ENCODE measurements at places on chromosomes 12 and 14.

DNA sequence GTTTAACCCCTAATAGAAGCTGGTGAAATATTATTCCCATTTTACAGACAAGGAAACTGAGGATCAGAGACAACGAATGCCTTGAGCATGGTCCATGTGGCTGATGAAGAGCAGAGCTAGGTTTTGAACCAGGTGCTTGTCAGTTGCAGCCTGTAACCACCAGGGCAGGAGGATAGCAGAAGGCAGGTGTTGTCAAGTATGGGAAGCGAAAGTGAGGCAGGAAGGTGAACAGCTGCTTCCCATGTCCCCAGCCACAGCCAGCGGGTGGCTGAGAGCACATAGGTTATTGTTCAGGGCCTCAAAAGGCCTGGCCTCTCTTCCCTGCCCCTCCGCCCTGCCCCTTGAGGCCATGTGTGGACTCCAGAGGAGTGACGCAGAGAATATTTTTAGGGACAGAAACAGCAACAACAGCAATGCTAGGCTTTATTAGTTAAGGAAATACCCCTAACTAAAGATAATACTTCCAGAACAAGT is 39.6 kb downstream of the IQSEC3 start:
- DNase-seq, result no peak

GRCh38 chr12:127297327-127297726 is 969.6 kb upstream of the TMEM132C start:
- no peak for DNase-seq

- DNase-seq, result no peak
Measured at GRCh38 chr14:51028361-51028760, 66.5 kb downstream of the TRIM9 start.

GRCh38 chr12:5027046-5027821 is 16.4 kb upstream of the KCNA5 start:
- no peak for DNase-seq

DNA sequence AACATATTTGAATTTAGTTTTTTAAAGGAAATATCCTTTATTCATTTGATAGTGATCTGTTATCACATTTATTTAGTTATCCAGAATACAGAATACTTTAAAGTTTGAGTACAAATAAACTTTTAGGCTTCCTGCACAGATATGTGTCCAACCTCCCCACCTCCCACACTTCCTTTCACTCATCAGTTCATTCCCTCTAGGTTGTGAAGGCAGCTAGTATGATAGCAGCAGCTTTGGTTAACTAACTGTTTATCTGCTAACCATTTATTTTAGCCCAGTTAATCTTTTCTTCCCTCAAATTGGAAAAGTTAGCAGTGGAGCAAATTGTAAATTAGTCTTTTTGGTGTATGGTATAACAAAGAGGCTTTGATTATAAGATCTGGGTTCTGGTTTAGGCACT is 35.7 kb downstream of the CNOT2 start:
- DNase-seq, result no peak

DNA sequence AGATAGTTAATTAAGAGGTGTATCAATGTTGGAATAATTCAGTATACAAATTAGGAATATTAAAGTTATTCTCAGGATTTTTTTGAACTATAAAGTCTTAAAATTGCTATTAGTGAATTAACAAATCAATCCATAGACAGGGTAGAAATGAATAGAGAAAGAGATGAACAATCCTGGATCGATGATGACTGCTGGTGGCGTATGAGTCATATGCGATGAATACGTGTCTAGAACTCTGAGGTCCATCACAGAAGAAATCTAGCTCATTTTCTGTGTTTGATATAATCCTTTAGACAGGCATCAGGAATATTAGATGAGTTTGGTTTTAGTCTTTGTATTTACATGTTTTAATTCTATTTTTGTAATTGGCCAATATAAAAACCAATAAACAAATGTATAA is 85.4 kb upstream of the RTL1 start:
- DNase-seq, result no peak

DNA sequence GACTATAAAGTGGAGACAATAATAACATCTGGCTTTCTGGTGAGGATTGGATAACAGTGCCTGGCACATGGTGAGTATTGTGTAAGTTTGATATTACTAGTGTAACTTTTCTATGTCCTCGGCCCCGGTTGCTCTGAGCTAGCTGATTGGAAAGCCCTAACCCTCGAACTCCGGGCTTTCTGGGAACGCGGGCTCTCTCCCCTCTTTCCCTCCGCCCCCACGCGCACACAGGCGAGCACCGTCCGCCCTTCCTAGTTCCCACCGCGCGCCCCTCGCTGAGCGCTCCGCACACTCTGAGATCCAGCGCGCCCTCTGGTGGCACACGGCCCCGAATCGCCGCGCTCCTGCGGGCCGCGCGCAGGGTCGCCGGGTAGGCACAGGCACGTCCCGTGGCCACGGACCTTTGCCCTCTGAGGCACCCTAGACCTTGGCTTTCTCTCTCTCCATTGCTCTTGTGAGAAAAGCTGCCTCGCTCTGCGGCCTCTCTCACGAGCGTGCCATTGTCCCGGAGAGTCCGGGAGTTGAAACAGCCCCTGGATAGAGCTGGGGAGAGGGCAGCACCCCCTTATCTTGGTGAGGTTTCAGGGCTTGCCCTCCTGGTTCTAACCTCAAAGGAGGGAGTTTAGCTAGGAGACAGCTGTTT is 23.2 kb upstream of the ESRRB start:
- peak; percentile 20 for DNase-seq

GRCh38 chr12:104387190-104387589 is 69.6 kb upstream of the CHST11 start:
- no peak for DNase-seq

GRCh38 chr12:85998074-85998473 is 124.0 kb downstream of the NTS start:
- DNase-seq, result no peak

- DNase-seq, result no peak
Measured at GRCh38 chr12:130650131-130650530, 66.0 kb downstream of the RIMBP2 start.

DNA sequence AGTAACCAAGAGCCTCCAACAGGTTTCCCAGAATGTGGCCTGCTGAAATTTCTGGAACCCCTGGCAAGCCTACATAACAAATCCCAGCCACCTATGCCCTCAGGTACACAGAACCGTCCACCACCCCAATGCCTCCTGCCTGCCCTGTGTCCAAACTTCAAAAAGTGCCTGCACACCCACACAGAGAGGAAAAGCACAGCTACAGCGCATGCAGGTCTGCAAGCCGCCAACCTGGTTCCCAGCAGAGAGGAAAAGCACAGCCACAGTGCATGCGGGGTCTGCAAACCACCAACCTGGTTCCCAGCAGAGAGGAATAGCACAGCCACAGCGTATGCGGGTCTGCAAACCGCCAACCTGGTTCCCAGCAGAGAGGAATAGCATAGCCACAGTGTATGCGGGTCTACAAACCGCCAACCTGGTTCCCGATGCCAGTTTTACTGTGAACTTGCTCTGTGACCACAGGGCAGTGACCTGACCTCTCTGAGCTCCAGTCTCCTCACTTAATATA is 113.5 kb downstream of the SCARB1 start:
- DNase-seq, result no peak

DNA sequence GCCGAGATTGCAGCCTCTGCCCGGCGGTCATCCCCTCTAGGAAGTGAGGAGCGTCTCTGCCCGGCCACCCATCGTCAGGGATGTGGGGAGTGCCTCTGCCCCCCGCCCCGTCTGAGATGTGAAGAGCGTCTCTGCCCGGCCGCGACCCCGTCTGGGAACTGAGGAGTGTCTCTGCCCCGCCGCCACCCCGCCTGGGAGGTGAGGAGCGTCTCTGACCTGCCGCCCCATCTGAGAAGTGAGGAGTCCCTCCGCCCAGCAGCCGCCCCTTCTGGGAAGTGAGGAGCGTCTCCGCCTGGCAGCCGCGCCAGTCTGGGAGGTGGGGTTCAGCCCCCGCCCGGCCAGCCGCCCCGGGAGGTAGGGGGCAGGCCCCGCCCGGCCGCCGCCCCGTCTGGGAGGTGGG is 544.0 kb downstream of the CCER1 start:
- DNase-seq, result no peak

DNA sequence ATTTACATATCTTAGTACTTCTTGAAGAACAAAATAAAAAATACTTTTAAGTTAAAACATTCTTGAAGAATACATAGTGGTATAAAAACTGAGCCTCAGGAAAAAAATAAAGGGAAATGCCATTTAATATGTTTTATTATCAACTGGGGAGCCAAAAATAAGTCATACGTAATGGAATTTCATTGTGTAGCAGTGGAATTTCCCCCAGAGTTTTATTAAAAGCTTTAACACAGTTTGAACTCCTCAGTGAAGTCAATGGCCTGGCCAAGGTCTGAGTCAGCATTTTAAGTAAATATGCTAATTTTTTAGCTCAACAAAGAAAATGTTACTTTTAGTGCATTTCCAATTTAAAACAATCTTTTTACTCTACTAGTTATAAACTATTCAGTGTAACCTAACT is 350.1 kb upstream of the ATP2B1 start:
- DNase-seq, result no peak

- DNase-seq, result no peak
Measured at GRCh38 chr12:106093246-106093645, 45.5 kb downstream of the NUAK1 start.

DNA sequence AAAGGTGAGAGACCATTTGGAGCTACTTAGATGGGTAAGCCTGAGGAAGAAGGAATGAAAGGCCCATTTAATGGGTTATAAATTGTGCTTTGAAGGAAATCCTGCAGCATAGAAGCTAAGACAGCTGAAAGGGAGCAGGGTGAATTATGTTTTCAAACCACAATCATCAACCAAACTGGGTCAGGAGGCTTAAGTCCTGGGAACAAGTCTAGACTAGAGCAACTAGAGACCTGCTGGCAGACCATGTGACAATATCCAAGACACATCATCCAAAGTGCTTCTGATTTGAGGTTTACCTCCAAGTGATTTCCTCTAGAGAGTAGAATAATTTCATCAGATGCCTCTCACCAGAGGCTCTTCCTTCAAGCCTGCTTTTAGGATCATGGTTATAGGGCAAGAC is 53.7 kb downstream of the MAP3K9 start:
- DNase-seq, result no peak

- DNase-seq, result peak; percentile 82
Measured at GRCh38 chr12:14774074-14774905, 29.0 kb downstream of the WBP11 start.

GRCh38 chr12:91404441-91404840 is 221.8 kb upstream of the DCN start:
- no peak for DNase-seq

GRCh38 chr14:85974602-85975001 is 444.7 kb downstream of the FLRT2 start:
- DNase-seq, result no peak

DNA sequence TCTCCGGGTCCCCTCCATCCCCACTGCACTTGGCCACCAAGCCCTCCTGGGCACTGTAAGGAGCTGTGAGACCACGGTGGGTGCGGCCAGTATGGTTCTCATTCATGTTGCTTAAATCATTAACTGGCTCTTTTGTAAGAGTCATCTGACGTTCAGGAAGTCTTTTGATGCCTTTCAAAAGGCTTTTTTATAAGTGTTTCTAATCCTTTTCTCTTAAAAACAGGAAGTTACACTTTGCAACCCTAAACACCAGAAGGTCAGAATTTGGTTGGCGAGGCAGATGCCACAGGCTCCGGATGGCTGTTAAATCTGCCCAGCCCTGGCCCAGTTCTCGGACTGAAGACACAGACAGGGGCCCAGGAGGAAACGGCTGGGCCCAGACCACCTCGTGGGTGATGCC is 26.1 kb upstream of the DIO3 start:
- no peak for DNase-seq

DNA sequence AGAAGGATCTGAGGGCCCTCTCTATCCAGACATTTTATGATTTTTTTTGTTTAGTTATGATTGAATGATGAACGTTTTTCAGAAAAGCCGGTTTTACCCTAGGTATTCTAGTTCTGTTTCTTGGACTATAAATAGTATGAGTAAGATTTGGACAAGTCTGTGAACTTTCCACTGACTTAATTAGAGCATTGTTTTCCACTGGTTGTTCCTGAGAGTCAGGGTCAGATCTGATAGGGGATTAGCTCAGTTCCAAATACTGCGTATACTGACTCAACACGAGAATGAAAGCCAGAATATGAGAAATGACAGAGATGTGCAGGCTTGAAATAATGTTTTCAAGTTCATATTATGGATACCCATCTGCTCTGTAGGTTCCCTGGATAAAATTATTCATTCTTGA is 361.6 kb downstream of the AEBP2 start:
- DNase-seq, result no peak

DNA sequence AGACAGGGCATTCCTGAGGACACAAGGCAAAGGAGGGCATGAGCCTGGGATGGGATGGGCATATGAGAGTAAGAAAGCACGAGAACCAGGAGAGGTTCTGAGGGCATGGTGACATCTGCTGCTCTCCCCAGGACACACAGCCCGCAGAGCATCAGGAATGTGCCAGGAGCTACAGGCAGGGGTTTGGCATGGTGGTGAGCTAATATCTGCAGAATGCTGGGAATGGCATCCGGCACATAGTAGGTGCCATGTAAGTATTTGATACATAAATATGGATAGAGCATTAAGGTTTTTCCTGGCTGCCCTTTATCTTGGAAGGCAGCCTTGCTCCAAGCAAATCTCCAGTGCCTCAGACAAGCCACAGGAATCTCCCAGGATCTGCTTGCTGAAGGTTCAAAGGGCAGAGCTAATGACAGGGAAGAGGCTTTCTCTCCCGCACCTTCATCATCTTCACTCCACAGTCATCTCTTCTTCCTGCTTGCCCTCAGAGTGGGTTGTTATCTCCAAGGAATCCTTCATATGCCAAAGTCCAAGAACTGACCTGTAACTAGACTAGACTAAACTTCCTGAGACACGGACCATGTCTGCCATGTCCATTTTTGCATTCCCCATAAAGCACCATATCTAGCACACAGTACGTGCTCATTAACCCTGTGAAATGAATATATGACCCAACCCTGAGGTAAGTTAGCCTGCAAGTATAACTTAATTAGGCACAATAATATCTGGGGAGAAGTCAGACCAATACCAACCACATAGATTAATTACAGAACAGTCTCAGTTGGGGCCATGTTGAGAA is 62.0 kb upstream of the SCN8A start:
- no peak for DNase-seq

DNA sequence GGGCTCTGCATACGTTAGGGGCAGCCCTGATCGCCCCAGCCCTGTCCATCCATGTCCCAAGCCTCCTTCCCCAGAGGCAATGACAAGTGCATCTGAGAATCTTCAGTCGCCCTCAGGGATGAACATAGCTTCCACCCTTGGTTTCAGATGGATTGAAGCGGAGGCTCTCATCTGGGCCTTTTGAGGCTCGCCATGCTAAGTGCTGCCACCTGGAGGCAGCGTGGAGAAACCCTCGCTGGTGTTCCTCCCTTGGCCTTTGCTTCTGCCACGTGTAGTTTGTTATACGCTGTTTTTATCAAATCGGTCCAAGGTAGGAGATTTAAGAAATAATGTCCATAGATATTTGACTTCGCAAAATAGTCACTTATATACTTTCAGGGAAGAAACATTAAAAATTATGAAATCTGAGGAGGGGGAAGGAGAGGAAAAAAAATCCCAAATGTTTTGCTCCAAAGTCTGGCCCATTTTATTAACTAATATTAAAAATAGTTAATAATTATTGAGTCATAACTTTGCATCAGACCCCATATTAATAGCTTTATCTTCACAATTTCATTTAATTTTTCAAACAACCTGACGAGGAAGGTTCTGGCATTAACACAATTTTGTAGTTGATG is 28.8 kb upstream of the LRRC10 start:
- peak; percentile 13 for DNase-seq

- no peak for DNase-seq
Measured at GRCh38 chr12:23093488-23093887, 468.5 kb downstream of the ETNK1 start.

All from activated T-helper 1 cell treated with anti-CD3 and anti-CD28 coated beads, Interleukin-2, amount 50 U/mL, for 16 hours (primary cell).